GM12878 (cell line): ENCODE measurements at places on chromosomes 7 and 10. TPM values are rescaled to one million over a fixed set of nuclear protein-coding genes. Genes with fewer than 3 reads are reported as not detected.

DNA sequence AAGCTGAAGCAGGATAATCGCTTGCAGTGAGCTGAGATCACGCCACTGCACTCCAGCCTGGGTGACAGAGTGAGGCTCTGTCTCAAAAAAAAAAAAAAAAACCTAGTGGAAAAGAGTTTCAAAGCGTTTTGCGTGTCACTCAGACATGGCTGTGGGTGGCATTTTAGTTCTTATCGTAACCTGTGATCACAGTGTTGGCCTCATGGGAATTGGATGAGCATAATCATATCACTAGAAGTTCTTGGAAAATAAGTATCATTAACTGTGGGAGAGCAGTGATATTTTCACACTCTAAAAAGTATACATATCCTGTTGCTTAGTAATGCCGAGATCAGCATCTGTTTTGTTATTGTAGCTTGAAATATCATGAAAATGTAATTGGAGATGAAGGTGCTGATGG lies 92.6 kb downstream of the CREM start:
- H3K27ac ChIP-seq, result no peak overlapping the region
- no peak overlapping the region for H3K4me3 ChIP-seq
- no peaks in the 10 kb centered on the region for H3K36me3 ChIP-seq
- DNase-seq, result no peak
- no peaks in the 10 kb centered on the region for H3K27me3 ChIP-seq
- H3K4me1 ChIP-seq, result peaks cover 12% of the 10 kb centered on the region

- no peaks in the 10 kb centered on the region for H3K27me3 ChIP-seq
- H3K4me3 ChIP-seq, result no peak overlapping the region
Measured at GRCh38 chr10:92042541-92042940, 119.0 kb downstream of the BTAF1 start.

DNA sequence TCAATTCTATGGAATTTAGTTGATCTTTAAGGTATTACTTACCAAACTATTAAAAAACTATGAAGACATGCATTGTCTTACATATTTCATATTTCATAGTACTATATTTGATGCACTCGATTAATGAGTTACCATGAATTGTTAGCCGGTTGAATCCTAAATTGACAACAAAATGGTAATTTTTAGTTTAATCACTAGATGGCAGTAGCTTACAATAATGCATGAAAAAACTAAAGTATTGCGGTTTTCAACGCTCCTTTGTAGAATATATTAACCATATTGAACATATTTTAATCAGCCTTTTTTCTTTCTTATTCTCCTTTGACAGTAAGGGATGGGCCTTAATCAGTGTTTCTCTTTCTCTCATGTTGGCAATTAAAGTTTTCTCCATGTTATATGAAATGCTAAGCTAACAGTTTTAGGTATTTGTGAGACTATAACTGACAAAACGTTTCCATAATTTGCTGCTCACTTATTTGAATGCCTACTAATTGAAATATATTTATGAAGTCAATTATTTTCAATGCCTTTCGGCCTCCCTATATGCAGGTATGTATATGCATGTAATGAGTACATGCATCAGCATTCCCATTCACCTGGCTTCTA lies 48.5 kb upstream of the ARL4A start:
- H3K27ac ChIP-seq, result no peak overlapping the region
- no peak for DNase-seq
- H3K27me3 ChIP-seq, result no peaks in the 10 kb centered on the region
- no peak overlapping the region for H3K4me3 ChIP-seq

DNA sequence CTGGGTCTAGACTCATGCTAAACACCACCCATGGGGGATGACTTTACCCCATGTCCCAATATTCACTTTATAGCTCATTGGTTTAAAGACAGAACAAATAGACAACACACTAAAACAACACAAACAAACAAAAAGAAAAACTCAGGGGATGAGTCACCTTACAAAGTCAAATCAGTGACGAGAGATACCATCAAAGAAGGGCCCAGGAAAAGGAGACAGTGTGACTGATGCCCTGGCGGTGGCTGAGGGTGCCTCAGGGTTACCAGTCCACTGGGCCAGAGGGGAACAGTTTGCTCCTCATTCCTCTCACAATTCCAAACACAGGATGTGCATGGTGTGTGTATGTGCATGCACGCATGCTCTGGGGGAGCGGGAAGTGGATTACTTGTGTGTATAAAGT lies 171.3 kb upstream of the PRKCQ start:
- H3K27me3 ChIP-seq, result no peaks in the 10 kb centered on the region; the same call in 1 of the 2 replicates
- H3K4me1 ChIP-seq, result no peaks in the 10 kb centered on the region
- H3K4me3 ChIP-seq, result no peak overlapping the region
- no peak overlapping the region for H3K27ac ChIP-seq
- no peak for DNase-seq

- H3K27ac ChIP-seq, result no peak overlapping the region
- no peaks in the 10 kb centered on the region; the same call in 1 of the 2 replicates for H3K4me1 ChIP-seq
- no peak overlapping the region for H3K4me3 ChIP-seq
- H3K36me3 ChIP-seq, result no peaks in the 10 kb centered on the region
- no peaks in the 10 kb centered on the region for H3K27me3 ChIP-seq
- no peak for DNase-seq
Measured at GRCh38 chr10:96998329-96998888, 166.3 kb downstream of the LCOR start.

Gene GNAT3
- total RNA-seq, result 4.3 and 5.8 TPM in 2 replicates

Gene PARD3
- total RNA-seq, result 16.6 TPM in 2 replicates
